ENCODE measurements at places on chromosomes 6 and 20.
A peak's percentile ranks its signal among the peaks of the same experiment; 100 is the strongest.

DNA sequence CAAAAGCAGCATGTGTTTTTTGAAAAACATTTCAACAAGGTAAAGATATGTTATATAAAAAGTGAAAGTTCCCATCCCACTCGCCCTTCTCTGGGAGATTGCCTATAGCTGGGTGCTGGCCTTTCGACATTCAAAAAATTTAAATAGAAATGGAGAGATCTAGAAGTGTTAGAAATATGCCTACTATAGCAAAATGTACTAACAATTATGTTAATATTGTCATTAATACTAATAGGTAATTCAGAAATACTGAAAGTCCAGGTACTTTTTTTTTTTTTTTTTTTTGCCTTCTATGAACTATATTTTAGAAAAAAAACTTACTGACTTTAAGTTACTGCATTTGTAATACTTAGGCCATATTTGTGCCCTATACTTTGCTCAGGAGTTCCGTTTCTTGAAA, 87.1 kb downstream of the SESN1 start:
- DNase-seq: no peak

DNA sequence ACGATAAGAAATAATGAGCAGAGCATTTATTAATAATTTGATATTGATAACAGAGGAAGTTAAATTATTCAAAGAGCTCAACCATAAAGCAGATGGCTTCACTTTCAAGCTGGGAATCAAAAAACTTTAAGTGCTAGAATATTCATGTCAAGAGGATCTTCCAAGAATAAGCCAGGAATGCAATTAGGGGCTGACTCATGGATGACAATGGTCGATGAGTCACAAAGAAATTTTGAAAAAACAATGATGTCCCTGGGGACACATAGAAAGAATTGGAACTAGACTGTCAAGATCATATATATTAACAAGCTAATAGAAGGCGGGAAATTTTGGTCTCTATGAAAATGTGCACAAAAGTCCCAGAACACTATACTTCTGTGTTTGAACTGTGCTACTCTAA, 304.1 kb downstream of the LAMA2 start:
- DNase-seq: peak; percentile 68

DNA sequence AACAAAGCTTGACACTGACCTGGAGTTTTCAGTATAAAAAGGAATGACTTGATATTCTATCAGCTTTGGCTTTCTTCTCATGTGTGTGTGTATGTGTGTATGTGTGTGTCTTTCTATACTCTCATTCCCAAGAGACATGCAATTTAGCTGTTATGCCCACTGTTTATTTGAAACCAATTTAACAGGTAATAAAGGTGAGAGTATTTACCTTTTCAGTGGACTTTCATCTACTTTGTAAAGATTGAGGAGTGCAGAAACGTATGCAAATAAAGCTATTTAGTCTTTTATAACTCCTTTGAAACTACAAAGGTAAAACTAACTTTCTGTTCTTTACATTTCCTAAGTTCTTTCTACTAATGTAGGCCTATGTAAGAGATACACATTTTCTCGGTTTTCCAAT, 103.5 kb upstream of the HS3ST5 start:
- no peak for DNase-seq

DNA sequence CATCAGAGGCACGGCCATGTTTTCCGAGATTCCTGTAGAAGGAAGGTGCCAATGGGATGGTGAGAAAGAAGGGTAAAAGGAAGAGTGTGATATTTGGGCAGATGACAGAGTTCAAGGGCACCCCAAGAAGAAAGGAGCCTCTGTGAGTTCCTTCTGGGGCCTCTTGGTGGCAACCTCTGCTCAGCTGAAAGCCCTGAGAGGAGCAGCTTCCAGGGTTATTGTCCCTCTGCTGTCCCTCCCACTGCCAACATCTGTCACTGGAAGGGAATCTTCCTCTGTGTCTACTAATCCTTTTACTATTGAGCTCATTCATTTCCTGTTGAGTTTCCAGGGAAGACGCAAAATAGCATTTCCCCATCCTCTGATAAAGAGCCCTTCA, 40.0 kb upstream of the KCNK16 start:
- no peak for DNase-seq

- DNase-seq: no peak
These were observed 73.5 kb downstream of the BFSP1 start for GRCh38 chr20:17457588-17458190.

DNA sequence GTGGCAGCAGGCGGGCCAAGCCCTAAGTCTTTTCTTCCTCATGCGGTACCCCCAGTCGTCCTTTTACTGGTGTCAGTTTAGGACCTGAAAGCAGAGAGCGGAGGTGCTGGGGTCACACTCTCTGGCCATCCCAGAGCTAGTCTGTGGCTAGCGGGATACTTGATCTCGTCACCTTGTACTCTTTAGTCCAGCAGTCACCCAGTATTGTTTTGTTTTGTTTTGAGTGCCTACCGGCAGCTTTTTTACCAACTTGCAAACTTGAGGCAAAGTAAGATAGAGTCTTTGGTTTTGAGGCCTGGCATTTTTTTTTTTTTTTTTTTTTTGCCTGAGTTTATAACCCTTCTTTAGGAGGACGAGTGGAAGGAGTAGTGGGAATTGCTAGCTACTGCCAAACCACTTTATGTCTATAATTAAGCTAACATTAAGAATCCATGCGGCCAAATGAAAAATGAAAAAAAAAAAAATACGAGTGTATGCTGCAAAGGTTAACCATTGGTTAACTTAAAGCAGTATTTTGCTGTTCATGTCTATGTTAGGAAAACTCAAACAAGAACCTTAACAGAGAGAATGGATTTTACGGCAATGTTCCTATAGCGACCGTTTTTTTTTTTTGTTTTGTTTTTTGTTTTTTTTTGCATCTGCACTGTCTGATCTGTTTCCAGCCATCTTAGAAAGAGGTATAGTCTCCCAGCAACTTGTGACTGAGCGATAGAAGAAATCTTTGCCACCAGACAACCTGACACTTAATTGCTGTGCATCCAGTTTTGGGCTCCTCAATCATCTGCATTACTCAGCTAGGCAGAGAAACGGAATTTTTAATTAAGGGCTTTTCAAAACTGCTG, 56.9 kb downstream of the FAM217A start:
- no peak for DNase-seq

DNA sequence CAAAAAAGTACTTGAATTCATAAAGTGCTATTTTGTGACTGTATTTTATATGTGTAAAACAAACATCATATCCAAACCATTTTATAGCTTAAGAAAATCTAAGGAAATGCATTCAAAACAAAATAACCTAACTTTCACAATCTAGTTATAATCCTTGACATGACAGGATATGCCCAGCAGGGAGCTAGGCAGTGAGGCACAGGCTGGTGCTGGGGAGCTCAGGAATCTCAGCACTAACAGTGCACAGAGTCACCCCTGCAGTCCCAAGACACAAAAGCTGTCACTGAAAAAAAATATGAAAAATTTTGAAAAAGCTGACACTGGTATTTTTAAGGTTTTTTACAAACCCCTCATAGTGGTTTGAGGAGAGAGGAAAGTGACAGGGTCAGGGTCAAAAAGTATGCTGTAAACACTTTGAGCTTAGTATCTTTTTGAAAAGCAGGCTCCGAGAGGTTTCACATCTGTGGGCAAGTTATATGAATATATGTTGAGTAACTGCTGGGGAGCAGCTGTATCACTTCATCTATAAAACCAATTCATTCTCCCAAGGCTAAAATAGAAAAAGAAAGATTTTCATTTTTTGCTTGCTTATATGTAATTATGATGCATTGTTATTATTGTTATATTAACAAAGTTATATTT, 24.1 kb downstream of the LGSN start:
- DNase-seq: no peak

- no peak for DNase-seq
These were observed 2.1 kb downstream of the KIAA1586 start for GRCh38 chr6:57048577-57048976.

- DNase-seq: peak; percentile 35
These were observed 17.5 kb downstream of the C20orf173 start for GRCh38 chr20:35511814-35512420.

DNA sequence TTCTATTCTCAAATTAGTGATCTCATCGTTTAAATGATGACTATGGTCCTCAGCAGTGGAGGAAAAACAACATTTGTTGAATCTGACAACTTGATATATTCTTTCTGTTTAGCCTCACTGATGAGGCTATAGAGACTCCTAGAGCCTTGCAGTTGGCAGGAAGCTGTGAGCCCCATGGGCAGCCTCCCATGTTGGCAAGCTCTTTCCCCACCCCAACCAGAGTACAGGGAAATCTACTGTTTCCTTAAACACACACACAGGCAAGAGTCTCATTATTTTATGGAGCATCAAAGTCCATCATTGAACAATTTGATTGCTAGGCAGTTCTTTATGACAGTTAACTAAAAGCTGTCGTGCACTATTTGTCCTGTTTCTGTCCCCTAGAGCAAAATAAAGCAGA, 498.2 kb upstream of the CITED2 start:
- no peak for DNase-seq

DNA sequence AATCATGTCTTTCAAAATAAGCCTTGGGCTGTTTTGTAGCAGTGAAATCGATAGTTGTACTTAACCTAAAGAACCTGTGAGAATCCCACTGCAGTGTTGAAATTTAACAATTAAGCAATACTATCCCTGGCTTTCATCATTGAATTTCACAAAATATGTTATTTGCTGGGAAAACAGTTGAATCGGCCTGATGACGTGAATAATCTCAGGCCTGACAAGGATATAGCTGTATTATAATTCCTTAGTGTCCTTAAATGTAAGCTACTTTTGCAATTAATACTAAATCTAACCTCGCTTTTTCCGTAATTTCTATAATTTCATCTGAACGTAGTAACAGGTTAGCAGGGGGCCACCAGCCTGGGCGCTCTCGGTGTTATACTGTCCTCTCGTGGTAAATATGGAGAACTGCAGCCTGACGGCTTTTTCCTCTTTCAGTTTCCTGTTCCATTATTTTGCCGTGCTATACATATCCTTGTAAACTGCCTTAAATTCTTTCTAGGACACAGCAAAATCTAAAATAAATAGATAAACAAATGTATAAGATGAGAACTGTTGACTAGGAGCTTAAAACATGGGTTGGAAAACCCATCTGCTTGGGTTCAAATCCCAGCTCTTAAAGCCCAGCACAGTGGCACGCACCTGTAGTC, 24.0 kb downstream of the MTFR2 start:
- DNase-seq: peak; percentile 53

DNA sequence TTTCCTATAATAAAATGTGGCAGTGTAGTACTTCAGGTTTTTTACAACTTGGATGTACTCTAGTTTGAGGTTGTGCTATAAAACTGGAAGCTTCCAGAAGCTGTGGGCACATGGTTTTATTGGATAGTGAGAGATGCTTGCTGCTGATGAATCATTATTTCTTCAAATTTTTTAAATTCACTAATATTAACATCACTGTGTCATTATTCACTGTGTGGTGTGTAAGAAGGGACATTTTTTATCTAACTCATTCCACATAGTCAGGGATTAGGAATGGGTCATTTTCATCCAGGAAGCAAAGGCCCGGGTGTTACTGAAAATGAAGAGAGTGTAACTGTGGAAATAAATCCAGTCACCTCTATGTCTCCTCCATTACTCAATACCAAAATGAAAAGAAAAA, 421.0 kb downstream of the TENT5A start:
- DNase-seq: no peak

DNA sequence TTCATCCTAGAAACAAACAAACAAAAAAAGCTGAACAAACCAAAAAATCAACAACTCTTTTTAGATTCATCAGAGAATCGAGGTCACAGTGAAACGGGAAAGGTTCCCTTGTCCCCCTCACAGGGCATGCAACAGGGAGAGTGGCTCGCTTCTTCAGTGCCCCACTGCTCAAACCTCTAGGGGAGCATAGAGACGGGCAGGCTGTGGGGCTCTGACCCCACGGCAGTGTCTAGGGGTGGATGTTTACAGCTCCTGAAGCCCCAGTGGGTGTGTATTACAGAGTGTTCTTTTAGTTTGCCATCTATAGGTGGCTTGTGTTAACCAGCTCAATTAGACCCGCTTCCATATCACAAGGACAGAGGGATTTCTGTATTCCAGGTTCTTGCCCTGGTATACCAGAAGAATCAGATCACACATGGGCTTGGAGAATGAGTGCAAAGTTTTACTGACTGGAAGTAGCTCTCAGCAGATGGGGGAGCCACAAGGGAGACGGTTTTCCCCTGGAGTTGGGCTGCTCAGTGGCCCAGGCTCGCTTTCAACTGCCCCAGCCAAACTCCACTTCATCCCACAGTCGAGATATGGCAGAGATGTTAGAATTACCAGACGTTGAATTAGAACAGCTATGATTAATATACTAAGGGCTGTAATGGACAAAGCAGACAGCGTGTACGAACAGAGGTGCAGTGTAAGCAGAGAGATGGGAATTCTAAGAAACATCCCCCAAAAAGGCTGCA, 192.6 kb upstream of the CST7 start:
- no peak for DNase-seq

- DNase-seq: no peak
These were observed 40.5 kb downstream of the SLC22A1 start for GRCh38 chr6:160162030-160162566.

- DNase-seq: no peak
These were observed 132.9 kb upstream of the PMEPA1 start for GRCh38 chr20:57842720-57843119.

DNA sequence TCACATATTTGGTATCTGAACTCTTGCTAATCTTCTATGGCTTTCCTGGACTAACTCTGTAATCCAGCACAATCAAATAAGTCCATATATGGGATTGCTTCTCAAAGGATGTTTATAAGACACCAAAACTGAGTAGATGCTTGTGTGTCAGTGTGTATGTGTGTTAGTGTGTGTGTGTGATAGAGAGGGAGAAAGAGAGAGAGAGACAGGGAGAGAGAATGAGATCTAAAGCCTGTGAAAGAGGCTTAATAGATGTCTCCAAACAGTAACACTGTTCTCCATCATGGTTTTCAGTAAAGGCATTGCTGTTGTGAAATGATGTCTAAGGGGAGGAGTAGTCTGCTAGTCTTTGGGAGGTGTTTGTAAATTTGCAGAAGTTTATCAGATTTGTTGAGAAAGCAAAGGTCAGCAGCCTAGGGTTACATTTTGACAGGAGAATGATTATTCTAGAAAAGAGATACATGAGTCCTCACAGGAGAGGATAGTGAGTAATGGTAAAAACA, 73.9 kb upstream of the MLIP start:
- no peak for DNase-seq

DNA sequence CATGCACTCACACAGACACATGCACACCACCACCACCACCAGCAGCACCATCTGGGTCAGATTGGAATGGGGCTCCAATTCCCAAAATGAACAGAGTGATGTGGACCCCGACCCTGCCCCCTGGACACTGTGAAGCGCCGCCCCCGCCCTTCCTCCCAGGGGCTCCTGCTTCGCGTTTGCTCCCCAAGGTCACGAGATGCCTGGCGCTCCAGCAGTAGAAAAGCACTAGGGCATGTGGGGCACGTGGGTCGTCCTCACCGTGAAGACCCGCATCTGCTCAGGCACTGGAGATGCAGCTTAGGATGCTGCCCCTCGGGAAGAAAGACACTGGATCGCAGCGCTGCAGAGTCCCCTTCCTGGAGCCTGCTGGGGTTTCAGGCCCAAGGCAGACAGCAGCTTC, 184.0 kb downstream of the SMOC2 start:
- no peak for DNase-seq

- no peak for DNase-seq
These were observed 289 bp downstream of the FOXP4 start for GRCh38 chr6:41546475-41546865.
